Stimulated activated CD8-positive, alpha-beta memory T cell treated with anti-CD3 and anti-CD28 coated beads, Interleukin-4, amount 100 ng/mL, for 48 hours (primary cell): ENCODE measurements at places on chromosomes 5 and 9.

DNA sequence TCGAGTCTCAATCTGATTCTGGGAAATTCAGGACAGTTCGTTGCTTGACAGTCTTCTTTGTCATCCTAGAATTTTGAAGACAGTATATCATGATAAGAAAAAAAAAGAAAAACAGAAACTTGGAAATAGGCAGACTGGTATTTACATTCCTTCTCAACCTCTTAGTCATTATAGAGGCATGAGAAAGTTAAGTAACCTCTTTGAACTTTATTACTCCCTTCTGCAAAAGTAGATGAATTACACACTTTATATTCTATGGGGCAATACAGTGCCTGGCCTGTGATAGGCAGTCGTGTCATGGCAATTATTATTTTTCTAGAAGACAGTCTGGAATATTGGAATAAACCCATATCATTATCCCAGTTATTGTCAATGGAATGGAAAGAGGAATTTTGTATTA is 828.9 kb downstream of the TLR4 start:
- no peak for DNase-seq

DNA sequence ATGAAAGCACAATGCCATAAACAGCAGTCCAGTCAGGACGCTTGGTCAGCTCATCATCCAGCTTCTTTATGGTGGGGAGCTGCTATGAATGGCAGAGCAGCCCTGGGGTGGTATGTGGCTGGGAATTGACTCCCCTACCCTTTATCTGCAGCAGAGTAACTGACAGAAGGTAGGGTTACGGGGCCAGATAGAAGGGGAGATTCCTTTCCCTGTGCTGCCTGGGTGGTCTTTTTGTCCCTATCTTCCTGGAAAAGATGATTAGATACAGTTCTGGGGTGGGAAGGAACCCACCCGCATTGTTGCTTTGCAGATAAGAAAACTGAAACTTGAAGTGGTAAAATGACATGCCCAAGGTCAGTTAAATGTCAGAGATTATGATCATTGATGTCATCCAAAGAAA is 405.5 kb downstream of the ARHGEF28 start:
- no peak for DNase-seq

- no peak for DNase-seq
These were observed 63.0 kb downstream of the GDNF start for GRCh38 chr5:37776826-37777225.

DNA sequence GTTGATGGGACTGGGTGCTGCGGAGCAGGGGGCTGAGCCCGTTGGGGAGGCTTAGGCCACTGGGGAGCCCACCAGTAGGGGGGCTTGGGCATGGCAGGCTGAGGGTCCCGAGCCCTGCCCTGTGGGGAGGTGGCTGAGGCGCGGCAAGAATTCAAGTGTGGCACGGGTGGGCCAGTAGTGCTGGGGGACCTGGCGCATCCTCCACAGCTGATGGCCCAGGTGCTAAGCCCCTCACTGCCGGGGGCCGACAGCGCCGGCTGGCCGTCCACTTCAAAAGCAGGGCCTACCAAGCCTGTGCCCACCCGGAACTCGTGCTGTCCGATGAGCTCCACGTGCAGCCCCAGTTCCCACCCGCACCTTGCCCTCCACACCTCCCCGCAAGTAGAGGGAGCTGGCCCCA is 917.5 kb downstream of the TAF11L14 start:
- DNase-seq, result no peak

- DNase-seq, result no peak
These were observed 114.5 kb upstream of the CDH6 start for GRCh38 chr5:31078956-31079355.

DNA sequence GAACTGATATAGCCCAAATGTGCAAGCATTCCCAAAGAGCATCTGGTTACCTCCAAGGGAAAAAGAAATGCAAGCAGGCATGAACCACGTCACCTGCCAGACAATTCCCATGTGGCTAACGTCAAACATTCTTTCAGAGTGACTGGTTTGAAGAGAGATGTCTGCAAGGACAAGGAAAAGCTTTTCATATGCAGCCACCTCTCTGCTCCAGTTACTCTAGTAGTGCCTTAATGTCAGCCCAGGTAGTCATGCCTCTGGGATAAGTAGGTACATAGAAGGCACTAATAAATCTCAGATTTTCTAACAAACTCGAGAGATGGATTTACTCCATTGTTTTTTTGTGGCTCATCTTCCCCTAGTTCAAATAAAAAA is 96.8 kb upstream of the IFNK start:
- DNase-seq, result no peak

DNA sequence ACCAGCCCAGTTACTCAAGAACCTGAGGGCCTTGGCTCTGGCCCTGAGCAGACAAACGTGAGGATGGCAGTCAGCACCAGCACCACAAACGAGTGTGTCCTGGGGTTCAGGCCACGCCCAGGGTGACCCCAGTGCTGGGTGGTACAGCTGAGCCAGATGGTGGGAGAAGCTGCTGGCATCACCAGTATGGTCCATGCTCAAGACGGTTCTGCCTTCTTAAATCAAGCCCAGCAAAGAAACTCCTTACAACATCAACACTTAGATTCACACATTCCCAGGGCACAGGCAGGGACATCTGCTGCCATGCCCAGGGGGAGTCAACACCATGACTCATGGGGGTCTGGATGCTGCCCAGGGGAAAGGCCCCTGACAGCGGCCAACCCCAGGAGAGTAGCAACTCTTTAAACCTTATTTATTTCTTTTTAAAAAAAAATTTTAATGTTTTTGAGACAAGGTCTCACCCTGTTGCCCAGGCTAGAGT is 31.3 kb downstream of the IPPK start:
- peak; percentile 10 for DNase-seq

- no peak for DNase-seq
These were observed 634.8 kb downstream of the DMRTA1 start for GRCh38 chr9:23081377-23081776.

DNA sequence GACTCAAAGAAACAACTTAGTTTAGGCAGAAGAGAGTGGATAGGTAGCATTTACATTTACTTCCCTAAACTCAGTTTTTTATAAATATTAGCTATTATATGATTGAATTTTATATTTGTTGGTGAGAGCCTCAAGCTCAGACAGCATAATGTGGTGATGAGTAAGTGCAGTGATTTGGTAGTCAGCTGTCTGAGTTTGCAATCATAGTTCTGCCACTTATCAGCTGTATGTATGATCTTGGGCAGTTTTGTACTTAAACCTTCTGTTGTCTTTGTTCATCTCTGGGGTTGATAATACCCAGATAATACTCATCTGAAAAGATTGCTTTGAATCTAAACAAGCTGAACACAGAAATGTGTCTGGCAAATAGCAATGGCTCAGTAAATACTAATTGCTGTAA is 108.8 kb downstream of the ANXA1 start:
- DNase-seq, result no peak

DNA sequence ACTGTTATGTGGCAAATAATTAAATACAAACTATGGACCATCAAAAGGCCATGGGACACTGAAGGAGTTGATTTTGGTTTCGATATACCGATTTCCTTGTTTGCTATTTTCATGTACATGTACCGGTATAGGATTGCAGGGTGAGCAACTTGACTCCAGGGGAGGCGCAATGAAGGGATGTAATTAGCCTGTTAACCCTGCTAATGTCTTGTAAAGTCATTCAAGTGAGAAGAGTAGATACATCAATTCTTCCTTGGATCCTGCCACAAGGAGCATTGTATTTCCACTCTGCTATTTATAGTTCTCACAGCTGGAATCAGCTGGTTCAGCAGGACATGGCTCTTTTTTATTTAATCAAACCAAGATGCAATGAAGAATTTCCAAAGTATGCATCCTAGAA is 102.0 kb downstream of the STK32A start:
- no peak for DNase-seq

- no peak for DNase-seq
These were observed 36.1 kb downstream of the PAPPA start for GRCh38 chr9:116189683-116190082.

GRCh38 chr5:56012281-56012963 is 17.7 kb upstream of the IL6ST start:
- peak; percentile 36 for DNase-seq

DNA sequence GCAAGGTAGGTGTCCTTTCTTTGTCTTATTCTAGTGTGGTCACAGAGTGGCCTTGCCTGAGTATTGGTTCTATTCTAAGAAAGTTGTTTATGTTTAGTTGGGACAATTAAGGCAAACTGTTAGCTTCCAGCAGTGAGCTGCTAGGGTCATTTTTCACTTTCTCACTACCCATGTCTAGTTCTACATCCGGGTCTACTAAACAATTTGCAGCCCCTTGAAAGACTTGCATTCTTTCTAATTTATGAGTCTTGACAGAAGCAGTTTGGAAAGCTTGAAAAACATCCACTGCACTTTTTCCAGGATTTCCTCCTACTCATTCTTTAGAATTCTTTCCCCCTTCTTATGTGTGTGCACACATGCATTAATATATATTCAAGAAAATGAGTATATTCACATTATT is 892.2 kb upstream of the ACO1 start:
- no peak for DNase-seq

DNA sequence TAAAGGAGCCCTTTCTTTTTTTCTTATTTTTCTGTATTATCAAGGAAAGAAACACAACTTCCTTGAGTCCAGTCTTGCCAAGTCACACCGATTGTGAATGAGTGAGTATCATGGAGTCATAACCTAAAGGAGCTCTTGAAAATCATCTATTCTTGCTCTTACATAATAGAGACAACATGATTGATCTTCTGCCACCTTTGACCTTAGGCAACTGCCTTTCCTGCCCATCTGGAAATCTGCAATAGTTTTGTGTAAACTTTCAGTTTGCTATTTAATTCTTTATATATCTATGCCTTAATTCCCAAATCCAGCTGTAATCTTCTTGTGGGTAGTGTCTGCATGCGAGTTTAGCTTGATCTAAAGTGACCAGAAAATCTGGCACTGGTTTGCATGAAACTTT is 149.9 kb upstream of the FST start:
- no peak for DNase-seq

- no peak for DNase-seq
These were observed 17.4 kb downstream of the CNTFR start for GRCh38 chr9:34572092-34572491.

DNA sequence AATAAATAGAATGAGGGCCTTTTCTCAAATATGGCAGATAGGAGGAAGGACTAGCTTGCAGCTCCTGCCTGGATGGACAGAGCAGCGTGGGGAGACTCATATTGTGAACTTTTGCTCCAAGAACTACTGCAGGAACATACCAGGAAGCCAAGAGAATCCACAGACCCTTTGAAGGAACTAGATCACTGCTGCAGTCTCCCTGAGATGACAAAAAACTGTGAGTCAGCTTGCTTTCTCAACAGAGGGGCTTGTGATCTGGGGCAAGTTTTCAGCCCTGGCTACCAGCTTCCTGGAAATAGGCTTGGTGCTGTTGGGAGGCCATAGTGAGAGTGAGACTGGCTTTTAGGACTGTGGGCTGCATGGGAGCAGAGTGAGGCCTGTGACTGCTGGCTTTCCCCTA is 170.6 kb upstream of the TRIM32 start:
- DNase-seq, result no peak

GRCh38 chr5:181205761-181206649 is 1.0 kb upstream of the TRIM7 start:
- DNase-seq, result peak; percentile 53

- no peak for DNase-seq
These were observed 109.1 kb downstream of the CDH10 start for GRCh38 chr5:24535646-24536045.
